Stimulated activated CD8-positive, alpha-beta memory T cell treated with anti-CD3 and anti-CD28 coated beads, Interleukin-7, amount 100 ng/mL, for 48 hours (primary cell): ENCODE measurements at places on chromosomes 12 and 14.

DNA sequence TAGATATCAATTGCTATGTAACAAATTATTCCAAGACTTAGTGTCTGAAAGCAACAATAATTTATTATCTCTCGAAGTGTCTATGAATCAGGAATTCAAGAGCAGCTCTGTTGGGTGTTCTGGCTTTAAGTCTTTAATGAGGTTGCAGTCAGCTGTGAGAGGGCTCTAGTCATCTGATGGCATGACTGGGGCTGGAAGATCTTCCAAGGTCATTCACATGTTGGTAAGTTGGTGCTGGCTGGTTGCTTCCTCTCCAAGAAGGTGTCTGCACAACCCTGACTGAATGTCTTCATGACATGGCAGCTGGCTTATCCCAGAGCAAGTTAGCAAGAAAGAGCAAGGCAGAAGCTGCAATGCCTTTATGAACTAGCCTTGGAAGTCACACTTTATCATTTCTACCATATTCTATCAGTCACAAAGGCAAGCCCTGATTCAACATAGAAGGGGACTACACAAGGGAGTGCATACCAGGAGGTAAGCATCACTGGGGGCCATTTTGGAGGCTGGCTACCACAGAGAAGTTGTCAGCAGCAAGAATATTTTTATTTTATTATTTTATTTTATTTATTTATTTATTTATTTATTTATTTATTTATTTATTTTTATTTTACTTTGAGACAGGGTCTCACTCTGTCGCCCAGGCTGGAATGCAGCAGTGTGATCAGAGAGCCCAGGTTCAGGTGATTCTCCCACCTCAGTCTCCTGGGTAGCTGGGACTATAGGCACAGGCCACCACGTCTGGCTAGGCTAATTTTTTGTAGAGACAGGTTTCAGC is 7.6 kb upstream of the SLC38A2 start:
- DNase-seq = no peak

DNA sequence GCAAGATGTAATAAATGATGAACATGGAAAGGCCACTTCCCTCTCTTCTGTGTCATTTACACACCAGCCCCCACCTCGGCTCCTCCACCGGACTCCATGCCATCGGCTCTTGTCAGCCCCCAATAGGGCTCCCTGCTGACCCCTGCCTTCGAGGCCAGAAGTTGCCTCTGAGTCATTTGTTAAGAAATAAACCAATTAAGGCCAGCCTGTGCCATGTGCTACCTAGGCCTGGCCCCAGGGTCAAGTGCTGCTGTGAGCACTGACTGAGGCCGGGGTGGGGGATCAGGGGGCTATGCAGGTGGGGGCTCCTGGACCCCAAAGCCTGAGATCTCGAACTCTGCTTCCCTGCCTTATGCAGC is 53.2 kb downstream of the TESC start:
- DNase-seq = no peak

GRCh38 chr12:66320996-66321395 is 18.7 kb downstream of the HELB start:
- DNase-seq = no peak

DNA sequence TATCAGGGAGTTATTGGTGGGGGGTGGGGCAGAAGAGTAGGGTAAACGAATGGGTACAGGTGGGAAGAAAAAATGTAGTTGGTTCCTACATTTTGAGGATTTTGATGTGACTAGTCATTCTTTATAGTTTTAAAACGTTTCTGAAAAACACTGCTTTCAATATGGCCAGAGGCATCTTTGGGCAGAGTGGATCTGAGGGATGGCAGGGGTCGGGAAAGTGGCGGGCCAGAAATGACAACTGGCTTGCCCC is 527 bp upstream of the ATP23 start:
- no peak for DNase-seq

- DNase-seq = no peak
Observed at GRCh38 chr14:98189511-98189910, 1082.5 kb downstream of the BCL11B start.

GRCh38 chr14:88551094-88551870 is 3.5 kb downstream of the PTPN21 start:
- peak; percentile 31 for DNase-seq

- no peak for DNase-seq
Observed at GRCh38 chr12:93184672-93185368, 192.9 kb upstream of the NUDT4 start.

GRCh38 chr14:55973911-55974630 is 144.1 kb upstream of the PELI2 start:
- no peak for DNase-seq

GRCh38 chr12:120639771-120640721 is at the start of gene CABP1:
CABP1 (plus strand) TSS chr12:120640626; CDS start chr12:120640686, 60 bp downstream.
- DNase-seq = peak; percentile 58

DNA sequence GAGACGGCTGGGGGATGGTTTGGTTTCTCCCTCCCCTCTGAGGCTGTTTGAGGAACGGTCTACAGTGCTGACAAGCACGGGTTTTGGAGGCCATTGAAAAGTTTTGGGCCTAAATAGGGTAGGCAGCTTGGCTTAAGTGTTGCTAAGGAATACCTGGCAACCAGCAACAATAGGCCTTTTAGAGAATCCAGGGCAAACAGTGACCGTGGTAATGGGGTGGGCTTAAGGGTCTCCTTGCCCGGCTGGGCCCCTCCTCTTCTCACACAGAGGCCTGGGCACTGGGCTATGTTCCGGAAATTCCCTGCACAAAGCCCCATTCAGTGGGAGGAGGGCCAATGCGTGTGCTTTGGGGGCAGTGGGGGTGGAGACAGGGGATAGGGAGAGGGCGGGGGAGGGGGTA is 55.4 kb downstream of the ASCL1 start:
- DNase-seq = no peak

GRCh38 chr12:93778306-93778705 is 101.1 kb downstream of the CRADD start:
- DNase-seq = no peak

- no peak for DNase-seq
Observed at GRCh38 chr12:88801227-88802095, 221.2 kb upstream of the KITLG start.

GRCh38 chr14:98897605-98898309 is 374.2 kb downstream of the BCL11B start:
- no peak for DNase-seq

- no peak for DNase-seq
Observed at GRCh38 chr12:66189486-66189843, 451 bp downstream of the IRAK3 start.

DNA sequence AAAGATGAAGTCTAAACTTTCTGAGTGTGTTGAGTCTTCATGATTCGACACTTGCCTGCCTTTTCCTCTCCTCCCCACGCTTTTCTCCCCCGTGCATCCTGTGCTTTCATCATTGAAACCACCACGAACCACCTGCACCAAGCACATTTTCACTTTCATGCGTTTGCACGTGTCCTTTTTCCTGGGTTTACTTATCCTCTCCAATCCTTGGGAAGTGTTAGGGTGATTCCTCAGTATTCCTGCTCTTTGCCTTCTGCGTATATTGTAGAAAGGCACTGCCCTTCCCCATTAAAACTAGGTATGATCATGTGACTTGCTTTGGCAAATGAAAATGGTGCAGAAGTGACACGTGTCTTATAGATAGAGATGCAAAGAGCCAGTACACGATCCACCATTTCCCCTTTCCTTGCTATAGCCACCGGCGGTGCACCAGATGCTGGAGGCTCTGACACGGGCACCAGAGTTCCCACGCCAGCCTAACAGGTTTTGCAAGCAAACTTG is 106.6 kb downstream of the BRMS1L start:
- DNase-seq = peak; percentile 20

DNA sequence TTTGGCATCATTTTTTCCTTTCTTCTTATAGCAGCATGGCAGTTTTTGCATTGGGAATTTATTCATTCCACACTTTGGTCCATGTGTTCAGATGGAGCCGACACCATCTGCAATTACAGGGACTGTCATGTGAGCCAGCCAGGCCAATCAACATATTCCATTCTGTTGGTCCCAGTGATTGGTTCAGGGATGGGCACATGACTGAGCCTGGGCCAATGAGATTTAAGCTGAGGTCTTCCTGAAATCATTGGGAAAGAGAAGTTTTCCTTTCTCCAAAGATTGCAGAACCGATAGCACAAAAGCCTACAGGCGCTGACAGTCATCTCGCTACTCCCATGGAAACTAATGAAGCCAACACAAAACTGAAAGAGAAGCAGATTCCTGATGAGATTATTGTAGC is 841.5 kb upstream of the TMEM132C start:
- no peak for DNase-seq

DNA sequence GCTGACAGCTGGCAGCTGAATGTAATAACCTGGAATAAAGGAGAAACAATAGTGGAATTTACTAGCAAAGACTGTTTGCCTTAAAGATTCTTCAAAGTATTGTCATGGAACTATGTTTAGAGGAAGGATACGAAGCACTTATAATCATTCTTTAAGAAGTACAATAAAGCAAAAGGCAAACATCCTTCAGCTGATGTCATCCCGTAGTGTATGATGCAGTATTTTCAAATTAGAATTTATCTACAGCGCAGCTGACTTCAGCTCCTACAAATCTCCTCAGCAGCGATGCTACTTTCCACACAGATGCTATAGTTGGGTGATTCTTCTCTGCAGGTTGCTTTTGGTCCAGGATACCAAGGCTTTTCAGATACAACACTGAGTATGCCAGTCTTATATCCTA is 31.5 kb downstream of the CLEC1A start:
- no peak for DNase-seq

- no peak for DNase-seq
Observed at GRCh38 chr12:531951-532585, 72.3 kb downstream of the B4GALNT3 start.

- no peak for DNase-seq
Observed at GRCh38 chr12:1108276-1108675, 117.3 kb downstream of the ERC1 start.

GRCh38 chr12:105444653-105445102 is 114.2 kb downstream of the C12orf75 start:
- DNase-seq = no peak

DNA sequence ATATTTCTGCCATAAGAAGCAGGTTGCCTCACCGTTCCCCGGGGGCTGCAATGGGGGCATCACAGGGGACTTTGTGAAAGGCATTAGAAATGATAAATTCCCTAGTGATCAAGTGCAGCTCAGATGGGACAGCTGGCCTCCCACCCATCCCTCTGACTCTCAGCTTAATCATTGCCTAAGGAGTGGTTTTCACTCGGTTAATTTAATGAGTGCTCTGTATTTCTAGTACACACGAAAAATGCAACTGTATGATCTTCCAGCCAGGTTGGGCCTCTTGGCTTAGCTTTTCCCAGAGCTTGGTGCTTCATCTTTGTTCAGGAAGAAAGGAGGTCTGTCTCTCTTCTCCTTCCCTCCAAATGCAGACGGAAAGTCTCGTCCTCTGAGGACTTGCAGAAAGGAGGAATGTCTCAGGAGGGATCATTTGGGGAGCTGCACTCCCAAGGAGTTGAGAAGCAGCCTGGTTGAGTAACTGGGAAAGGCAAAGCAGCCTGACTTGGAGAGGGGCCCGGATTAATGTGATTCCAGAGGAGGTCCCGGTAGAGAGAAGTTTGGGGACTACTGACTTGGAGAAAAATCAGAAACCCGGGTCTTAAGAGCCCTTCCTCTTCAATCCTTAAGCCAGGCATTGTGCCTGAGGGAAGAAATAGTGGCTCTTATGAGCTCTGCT is 7.2 kb downstream of the CD9 start:
- no peak for DNase-seq

GRCh38 chr14:76814726-76815645 is 2.3 kb upstream of the ANGEL1 start:
- no peak for DNase-seq

DNA sequence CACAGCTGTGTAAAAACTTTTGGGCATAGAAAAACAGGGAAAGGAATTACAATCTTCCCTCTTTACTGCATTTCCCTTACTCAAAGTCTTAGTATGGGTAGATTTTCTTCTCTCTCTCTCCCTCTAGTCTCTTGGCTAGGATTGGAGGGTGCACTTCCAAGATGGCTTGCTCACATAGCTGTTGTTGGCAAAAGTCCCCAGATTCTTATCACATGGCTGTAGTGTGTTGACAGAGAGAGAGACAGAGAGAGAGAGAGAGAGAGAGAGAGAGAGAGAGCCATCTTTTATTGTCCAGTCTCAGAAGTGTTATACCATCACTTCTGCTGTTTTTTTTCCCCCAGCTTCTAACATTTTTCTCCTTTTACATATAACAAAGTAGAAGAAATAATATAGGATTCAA is 6.3 kb upstream of the OR4E2 start:
- no peak for DNase-seq

- DNase-seq = no peak
Observed at GRCh38 chr14:23145794-23146350, 26.8 kb upstream of the CEBPE start.

DNA sequence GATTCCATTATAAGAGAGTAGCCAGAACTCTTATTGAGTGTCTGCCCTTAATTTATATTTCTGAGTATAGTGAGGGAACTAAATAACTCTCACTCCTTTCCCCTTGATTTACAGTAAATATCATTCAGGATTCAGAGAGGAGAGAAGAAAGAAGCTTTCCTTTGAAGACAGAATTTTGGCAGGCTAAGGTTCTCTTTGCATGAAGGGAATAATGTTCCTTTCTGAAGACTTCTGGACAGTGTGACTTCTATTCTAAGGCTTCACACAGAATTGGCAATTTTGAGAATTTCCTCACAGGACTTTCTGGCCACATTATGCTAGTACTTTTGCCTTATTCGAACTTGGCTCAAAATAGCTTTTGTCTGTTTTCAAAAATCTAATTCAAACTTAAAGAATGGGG is 352.2 kb upstream of the FBXO33 start:
- no peak for DNase-seq

DNA sequence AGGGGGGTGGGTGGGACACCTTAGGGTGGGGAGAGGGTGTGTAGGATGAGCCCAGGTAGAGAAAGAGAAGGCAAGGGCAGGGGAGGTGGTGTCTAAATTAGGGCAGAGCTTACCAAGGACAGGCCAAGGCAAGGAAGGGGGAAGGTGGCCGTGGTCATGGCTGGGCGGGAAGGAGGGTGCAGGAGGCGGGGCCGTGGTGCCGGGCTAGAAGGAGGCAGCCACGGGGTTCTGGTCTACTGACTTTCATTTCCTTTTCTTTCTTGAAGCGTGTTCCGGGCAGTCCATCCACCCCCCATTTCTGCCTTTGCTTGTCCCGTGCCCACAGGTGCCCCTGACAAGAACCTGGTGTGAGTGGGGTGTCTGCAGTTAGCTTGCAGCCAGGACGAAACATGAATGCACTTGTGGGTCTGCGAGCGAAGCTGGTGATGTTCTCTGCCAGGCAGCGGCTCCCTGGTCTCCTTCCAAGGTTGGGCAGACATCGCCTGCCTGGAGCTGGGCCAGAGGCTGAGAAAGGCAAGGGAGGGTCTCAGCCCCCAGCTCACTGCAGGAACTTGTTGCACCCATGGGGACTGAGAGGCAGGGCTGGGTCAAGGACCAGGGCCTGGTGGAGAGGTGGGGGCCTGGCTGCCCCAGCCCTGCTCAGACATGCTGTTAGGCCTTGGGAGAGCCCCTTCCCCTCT is 58.2 kb downstream of the KIF26A start:
- no peak for DNase-seq

DNA sequence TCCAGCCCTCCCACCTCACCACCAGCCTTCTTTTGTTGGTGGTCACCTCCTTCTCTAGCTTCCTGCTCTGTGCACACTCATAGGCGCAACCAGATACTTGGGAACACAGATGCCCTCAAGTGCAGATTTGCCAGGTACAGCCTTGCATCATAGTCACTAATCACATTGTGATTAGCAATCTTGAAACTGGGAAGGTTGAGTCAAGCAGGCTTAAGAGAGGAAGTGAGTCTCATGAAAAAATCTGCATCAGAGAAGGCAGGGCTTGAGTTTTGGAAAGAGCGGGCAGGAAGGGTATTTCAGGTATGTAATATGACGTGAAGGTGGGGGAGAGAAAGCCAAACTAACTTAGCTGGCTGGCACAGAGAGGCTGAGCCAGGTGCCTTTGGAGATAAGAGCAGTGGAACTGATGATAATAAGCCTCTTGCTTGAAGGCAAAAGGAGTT is 2.7 kb upstream of the RABGGTA start:
- DNase-seq = peak; percentile 10
